Prostate gland (tissue), 2 donors: ENCODE measurements at places on chromosomes 1 and 21.

GRCh38 chr1:203828002-203828401 is 32.6 kb downstream of the ZBED6 start:
- no peak for DNase-seq

GRCh38 chr1:32759997-32760623 is 57.0 kb downstream of the YARS1 start:
- DNase-seq, result peak; percentile 96

DNA sequence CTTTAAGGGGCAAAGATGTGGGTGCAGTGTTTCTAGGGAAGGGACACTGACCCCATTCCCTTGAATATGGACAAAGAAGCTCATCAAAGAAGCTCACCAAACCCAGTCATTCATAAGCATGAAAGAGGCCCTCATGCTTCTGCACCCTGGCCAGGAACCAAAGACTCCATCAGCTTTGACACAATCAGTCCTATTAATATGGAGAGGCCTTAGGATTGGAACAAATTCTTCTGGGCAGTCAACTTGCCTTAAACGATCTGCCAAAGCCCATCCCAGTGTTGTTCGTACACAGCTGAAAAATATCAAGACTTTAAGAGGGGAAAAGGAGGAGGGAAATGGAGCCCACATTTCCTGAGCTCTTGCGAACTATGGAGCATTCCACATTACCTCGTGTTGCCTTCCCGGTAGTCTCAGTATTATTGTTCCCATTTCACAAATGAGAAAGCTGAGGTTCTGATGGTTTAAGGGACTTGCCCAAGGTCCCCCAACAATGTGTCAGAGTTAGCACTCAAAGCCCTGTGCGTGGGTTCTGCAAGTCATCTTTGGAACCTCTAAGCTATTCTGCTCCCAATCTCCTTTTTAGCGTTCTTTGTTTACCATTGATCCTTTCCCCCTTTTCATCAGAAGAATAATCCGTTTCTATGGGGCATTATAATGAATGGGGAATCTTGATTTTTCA is 161.9 kb downstream of the ZBTB18 start:
- DNase-seq, result no peak

DNA sequence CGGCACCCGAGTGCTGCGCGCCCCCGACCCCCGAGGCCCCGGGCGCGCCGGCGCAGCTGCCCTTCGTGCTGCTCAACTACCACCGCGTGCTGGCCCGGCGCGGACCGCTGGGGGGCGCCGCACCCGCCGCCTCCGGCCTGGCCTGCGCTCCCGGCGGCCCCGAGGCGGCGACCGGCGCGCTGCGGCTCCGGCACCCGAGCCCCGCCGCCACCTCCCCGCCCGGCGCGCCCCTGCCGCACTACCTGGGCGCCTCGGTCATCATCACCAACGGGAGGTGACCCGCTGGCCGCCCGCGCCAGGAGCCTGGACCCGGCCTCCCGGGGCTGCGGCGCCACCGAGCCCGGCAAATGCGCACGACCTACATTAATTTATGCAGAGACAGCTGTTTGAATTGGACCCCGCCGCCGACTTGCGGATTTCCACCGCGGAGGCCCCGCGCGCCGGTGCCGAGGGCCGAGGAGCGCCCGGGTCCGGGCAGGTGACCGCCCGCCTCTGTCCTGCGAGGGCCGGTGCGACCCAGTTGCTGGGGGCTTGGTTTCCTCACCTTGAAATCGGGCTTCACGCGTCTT is 49.0 kb downstream of the SIM2 start:
- no peak for DNase-seq

DNA sequence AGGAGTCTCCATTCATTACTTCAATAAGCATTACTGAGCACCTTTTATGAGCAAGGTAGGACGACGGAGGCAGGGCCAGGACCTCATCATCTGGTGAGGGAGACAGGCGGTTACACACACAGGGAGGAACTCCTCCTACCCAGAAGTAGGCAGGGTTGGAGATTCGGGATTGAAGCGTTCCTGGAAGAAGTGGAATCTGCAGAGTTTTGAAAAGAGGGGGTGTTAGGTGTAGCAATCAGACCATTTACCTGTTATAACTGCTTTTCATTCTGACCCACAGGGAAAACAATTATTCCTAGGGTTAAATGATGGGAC is 392.4 kb downstream of the DISC1 start:
- DNase-seq, result no peak

DNA sequence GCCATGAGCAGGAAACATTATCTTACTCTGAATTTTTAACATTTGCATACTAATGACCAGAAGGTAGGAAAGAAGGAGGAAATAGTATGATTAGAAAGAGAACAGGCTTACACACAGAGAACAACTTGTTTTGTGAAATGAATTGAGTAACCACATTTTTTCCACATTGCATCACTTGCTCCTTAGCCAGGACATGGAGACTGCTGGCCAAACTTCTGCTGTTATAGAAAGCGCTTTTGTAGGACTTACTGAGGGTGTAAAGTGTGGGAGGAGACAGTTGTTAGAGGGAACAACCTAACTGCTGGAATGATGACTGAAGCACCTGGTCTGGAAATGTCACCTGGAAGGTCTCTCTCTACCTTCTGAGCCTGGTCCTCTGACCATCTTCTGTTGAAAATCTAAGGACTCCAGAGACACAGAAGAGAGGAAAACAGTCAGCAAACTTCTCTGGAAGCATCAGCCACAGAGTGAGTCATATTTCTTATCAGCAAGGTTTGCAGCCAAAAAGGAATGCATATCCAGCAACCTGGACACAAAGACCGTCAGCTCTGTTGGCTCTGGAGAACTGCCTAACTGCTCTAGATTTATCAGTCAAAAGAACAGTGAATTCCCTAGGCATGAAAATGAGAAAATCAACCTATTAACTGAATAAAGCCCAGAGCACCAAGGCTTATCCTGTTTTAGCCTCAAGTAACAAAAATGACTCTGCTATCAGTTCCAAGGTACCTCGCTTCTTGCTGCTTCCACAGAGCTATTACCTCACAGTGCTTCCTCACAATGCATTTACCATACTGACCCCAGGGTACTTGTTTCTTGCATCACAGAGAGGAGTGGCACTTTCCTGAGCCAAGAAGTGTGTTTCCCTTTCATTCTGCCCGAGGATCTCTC is 88.0 kb upstream of the SLFNL1 start:
- peak; percentile 72 for DNase-seq
